NCI-H2227 treated with DMSO at 0.1 percent for 48 hours (cell line): ENCODE measurements at places on chromosomes 5 and 9.

GRCh38 chr9:99154356-99154755, 49.4 kb downstream of the TGFBR1 start:
- DNase-seq = no peak

- DNase-seq = peak; percentile 17
These were observed 409.3 kb upstream of the SLC24A2 start for GRCh38 chr9:20197976-20198685.

DNA sequence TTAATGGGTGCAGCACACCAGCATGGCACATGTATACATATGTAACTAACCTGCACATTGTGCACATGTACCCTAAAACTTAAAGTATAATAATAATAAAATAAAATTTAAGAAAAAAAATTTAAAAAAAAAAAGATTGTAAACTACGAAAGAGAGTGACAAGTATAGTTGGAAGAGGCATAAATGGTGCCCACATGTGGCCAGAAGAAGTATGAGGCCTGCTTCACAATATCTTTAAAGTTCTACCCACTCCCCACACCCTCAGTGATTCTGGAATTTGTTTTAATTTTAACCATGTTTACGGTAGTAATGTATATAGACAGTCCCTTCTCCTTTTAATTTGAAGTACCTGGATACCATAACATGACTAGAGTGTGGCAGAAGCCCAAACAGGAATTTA, 172.7 kb downstream of the CHSY3 start:
- DNase-seq = no peak

DNA sequence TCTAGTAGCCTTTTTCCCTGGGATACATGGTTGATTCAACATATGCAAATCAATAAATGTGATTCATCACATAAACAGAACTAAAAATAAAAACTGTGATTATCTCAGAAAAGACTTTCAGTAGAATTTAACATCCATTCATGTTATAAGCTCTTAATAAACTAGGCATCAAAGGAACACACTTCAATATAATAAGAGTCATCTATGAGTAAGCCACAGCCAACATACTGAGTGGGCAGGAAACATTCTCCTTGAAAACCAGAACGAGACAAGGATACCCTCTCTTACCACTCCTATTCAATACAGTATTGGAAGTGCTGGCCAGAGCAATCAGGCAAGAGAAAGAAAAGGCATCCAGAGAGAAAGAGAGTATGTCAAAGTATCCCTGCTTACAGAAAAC, 239.9 kb downstream of the ATPSCKMT start:
- no peak for DNase-seq

- no peak for DNase-seq
These were observed 25.0 kb downstream of the STOM start for GRCh38 chr9:121345070-121345469.

GRCh38 chr5:148306446-148306845, 5.8 kb upstream of the SPINK7 start:
- DNase-seq = no peak

DNA sequence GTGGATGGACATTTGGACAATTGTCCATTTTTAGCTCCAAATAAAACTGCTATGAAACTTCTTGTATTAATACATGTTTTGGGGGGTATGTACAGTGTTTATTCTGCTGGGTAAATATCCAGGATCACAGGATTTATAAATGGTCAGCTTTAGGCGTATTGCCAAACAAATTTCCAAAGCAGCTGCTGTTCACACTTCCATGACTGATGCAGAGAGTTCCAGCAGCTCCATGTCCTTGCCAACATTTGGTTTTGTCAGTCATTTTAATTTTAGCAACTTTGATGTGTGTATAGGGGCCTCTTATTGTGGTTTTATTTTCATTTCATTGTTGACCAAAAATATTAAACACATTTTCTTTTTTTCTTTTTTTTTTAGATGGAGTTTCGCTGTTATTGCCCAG, 9.8 kb upstream of the SUSD1 start:
- no peak for DNase-seq

- DNase-seq = no peak
These were observed at the start of gene DRD1 for GRCh38 chr5:175444060-175444904. DRD1 (minus strand) TSS chr5:175444182; CDS start chr5:175443099, 1,083 bp downstream.
